Heart left ventricle (tissue), 16 donors: ENCODE measurements at places on chromosomes 3 and 15.

- DNase-seq = no peak
These were observed 67.7 kb upstream of the CDV3 start for GRCh38 chr3:133505813-133506212.

GRCh38 chr3:156787926-156788663 is 38.1 kb upstream of the LEKR1 start:
- DNase-seq = no peak

DNA sequence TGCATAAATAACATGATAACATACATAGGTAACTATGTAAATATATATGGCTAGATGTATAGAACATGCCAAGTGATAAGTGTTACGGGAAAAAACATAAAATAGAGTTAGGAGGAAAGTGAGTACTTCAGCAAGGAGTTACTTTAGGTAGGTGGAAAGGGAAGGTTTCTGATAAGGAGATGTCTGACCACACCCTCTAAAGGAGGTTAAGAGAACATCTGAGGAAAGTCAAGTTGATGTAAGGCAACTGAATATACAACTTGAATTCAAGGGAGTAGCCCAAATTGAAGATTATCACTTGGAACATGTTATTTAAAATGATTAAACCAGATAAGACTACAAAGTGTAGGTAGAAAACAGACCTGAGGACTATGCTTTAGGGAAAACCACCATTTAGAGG is 13.8 kb downstream of the PIERCE2 start:
- no peak for DNase-seq

DNA sequence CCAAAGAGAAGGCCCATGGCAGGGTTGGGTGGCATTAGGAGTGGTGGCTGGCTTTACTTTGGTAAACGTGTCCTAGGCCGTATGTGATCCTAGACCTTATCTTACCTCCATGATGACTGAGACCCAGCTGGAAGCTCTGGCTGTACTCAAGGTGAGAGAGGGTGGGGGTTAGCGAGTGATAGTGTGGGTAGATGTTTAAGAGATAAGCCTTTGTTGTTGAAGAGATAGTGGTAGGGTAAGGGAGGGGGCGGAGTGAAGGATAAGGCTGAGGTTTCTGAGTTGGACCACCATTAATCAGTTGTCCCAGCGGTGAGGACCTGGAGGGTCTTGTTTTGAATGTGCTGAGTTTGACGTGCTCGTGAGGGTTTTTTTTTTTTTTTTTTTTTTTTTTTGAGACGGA is 61.5 kb upstream of the ULK4 start:
- no peak for DNase-seq

DNA sequence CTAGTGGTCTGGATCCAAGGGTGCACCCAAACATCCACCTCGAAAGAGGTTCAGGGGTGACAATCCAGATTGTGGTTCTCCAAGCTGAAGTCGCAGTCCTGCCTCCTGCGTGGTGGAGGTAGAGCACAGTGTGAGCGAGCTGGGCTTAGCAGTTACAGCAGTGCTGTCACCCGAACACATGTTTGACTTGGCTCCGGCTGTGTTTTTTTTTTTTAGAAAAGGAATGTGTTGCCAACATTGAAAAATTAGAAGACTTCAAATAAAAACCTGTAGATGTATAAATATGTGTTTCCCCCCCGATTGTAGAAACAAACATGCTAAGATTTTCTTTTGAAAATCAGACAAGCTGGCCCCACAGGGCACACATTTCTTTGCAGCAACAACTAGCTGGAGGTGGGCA is 530.8 kb downstream of the SHQ1 start:
- DNase-seq = no peak

GRCh38 chr3:69740103-69741021 is 1.1 kb downstream of the MITF start:
- DNase-seq = peak; percentile 33

- DNase-seq = no peak
These were observed 131.5 kb upstream of the SATB1 start for GRCh38 chr3:18556503-18557135.

DNA sequence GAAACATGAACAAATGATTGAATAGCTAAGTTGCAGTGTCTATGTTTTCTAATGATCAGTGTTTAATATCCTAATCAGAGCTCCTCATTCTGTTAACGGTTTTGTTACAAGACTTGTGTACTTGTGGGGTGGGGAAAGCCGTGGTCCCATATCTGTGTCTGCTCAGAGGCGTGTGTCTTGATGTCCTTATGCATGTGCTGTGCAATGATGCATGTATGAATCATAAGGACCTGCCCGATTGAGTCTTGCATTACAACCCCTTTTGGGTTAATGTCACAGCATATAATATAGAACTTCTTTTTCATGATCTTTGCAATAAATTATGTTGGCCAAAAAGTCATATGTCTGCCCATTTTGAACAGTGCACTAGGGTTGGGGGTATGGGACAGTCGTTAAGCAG is 233.4 kb downstream of the ITPR1 start:
- DNase-seq = no peak

- no peak for DNase-seq
These were observed 4.8 kb downstream of the DENND4A start for GRCh38 chr15:65787260-65787659.

DNA sequence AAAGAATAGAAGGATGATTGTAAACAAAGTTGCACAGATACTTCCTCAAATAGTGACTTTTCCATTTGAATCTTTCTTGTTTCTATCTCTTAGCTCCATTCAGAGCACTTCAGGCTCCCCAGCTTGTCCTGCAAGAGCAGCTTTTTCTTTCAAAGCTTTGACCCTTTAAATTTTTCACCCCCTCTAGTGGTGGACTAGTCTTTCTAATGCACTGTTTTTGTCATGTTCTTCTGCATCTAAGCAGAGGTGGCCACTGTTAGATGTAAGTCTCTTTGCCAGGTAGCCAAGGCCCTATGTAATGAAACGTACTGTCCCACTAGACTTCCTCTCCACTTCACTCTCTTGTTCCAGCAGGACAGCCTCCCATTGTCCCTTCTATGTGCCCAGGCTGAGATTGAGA is 74.0 kb upstream of the MANF start:
- no peak for DNase-seq

- DNase-seq = no peak
These were observed 32.9 kb downstream of the ZBTB11 start for GRCh38 chr3:101643861-101644613.

DNA sequence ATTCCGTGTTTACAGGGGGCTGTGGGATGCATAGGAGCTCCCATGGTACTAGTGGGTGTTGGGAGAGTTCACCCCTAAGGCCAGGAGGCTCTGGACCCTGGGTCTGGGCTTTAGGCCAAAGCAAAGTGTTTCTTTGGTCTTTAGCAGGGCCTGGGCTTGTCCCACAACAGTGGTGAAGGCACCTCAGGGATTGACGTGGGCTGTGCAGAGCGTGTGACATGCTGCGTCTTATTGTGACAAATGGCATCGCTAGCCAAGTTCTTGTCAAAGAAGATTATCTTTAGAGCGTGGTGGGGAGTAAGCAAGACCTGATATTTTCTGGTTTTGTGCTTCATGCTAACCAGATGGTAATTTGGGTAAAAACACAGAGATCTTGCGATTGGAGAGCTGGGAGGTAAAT is 170.1 kb downstream of the APBA2 start:
- no peak for DNase-seq

DNA sequence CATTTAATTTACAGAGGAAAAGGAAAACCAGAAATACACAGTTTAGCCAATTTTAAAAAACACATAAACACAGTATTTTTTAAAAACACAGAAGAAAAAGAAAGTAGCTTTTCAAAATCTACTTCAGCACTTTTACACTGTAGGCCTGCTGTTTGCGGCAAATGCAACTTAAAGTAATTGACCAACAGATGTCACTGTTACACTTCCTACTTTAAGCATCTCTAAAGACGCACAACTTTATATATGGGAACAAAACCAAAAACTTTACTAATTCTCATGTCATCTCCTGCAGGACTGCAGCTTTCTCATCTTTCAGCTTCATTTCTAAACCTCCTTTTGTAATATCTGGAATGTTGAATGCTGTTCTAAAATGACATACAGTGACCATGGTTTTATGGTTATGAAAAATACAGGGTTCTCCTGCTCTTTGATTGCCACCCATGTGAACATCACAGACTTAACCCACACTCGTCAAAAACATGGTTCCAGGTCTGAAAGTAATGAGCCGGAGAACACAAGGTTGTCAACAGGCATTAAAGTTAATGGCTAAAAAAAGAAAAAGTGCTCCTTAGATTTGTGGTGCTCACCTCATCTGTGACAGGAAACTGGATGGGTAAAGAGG is 107.9 kb downstream of the FMN1 start:
- no peak for DNase-seq
